Subcutaneous adipose tissue (tissue), 4 donors: ENCODE measurements at places on chromosomes 1 and 21. TPM values are rescaled to one million over a fixed set of nuclear protein-coding genes. Genes with fewer than 3 reads are reported as not detected.

Gene ANKRD65
- total RNA-seq: 4.1 TPM

Gene HOOK1
- 0.51 TPM for total RNA-seq

Gene CENPF
- total RNA-seq: 2.0 TPM

Gene SPATA17
- total RNA-seq: not detected

Gene GNAI3
- 7.5 TPM for total RNA-seq

Gene GBP7
- total RNA-seq: not detected

Gene VHLL
- total RNA-seq: not detected

Gene AGMAT
- total RNA-seq: not detected

Gene KCNAB2
- 22.5 TPM for total RNA-seq

Gene SPATA21
- not detected for total RNA-seq

Gene KCNJ15
- 2.4 TPM for total RNA-seq

Gene ITGB2
- total RNA-seq: 91.5 TPM

Gene PTGER3
- total RNA-seq: 113 TPM

Gene SPATA46
- total RNA-seq: not detected

Gene ATG4C
- total RNA-seq: 19.2 TPM

Gene COPA
- 146 TPM for total RNA-seq

Gene VWA1
- total RNA-seq: 6.3 TPM

Gene CLEC20A
- total RNA-seq: not detected

Gene PRMT6
- total RNA-seq: 6.2 TPM

Gene RIPK4
- total RNA-seq: not detected

Gene CTSK
- 187 TPM for total RNA-seq

Gene AMY1C
- total RNA-seq: not detected

Gene CRABP2
- 16.5 TPM for total RNA-seq

Gene BACE2
- total RNA-seq: 34.4 TPM

Gene SETSIP
- not detected for total RNA-seq

Gene UBE4B
- total RNA-seq: 44.5 TPM

Gene FABP3
- total RNA-seq: 17.8 TPM

Gene G0S2
- 2,367 TPM for total RNA-seq

Gene LYPD8
- total RNA-seq: not detected

Gene UTS2
- total RNA-seq: not detected

Gene MROH9
- not detected for total RNA-seq

Gene PTPN7
- 2.6 TPM for total RNA-seq

Gene UBASH3A
- total RNA-seq: not detected

Gene SYDE2
- total RNA-seq: 7.6 TPM

Gene S100A3
- total RNA-seq: 3.4 TPM

Gene LRRC3
- 0.98 TPM for total RNA-seq

Gene CCDC190
- not detected for total RNA-seq

Gene TMEM82
- total RNA-seq: not detected

Gene DTL
- total RNA-seq: 0.33 TPM

Gene SCYL3
- 10.4 TPM for total RNA-seq

Gene GPR37L1
- not detected for total RNA-seq

Gene SPRR3
- not detected for total RNA-seq

Gene CRYBG2
- not detected for total RNA-seq

Gene TSPEAR
- not detected for total RNA-seq

Gene MMP23B
- total RNA-seq: 1.7 TPM

Gene SPATA45
- total RNA-seq: not detected

Gene TMEM200B
- 6.7 TPM for total RNA-seq

Gene RGS13
- total RNA-seq: 1.1 TPM

Gene CD34
- 65.6 TPM for total RNA-seq

Gene AUNIP
- 1.9 TPM for total RNA-seq

Gene FCRL5
- not detected for total RNA-seq
